ENCODE measurements at places on chromosomes 5 and 9.

GRCh38 chr5:178411083-178411482, 178.5 kb upstream of the PHYKPL start:
- DNase-seq, result no peak

- DNase-seq, result no peak
Measured at GRCh38 chr5:80143491-80143890, 108.3 kb downstream of the THBS4 start.

GRCh38 chr9:9612755-9613154, 1000.0 kb downstream of the PTPRD start:
- DNase-seq, result no peak

DNA sequence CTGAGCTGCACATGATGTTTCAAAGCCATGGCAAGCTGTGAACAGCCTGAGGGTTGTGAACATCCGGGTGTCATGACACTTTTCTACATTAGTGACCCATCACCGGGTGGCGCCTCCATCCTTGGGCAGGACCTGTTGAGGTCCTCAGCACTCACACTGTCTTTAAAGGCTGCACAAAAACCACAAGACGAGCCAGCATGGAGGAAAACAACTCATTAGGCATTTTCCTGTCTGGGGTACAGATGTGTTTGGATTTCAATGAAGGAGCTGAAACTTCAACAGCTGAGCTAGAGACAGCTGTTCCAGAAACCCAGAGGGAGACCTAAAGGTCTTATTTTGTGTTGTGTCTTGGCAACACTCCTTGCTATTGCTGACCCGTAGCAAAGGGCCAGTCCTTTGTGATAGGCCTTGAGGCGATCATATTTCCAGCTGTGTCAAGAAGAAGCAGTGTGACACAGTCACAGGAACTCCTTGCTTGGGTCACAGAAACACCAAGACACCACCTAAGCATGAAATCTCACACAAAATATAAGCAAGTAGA, 151.8 kb upstream of the VLDLR start:
- DNase-seq, result no peak

GRCh38 chr5:135869276-135869675, 26.4 kb downstream of the IL9 start:
- DNase-seq, result no peak

GRCh38 chr5:72159501-72159911, 52.2 kb downstream of the MAP1B start:
- DNase-seq, result no peak

DNA sequence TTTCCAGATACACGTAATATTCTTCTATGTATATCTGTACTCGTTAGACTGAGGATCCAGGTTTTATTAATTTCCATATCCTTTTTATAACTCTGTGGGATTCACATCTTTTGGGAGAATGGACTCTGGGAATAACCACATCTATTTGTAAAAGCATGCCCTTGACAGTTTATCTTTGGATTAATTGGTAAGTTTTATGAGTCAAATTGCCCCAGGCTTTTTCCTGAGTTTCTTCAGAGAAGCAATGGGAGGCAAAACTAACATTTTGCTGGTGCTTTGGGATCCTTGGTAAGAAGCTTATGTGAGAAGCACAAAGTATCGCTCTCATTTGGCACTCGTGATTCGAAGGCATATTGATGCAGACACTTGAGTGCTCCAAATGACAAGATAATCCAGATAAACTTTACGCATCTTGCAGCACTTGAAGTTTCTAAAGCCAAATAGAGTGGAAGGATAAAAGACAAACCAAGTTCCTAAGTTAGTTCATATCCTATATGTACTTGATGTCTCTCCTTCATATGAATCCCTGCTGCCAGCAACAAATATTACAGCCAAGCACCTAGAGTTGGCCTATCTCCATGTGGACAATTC, 324.7 kb downstream of the TLE4 start:
- DNase-seq, result no peak

DNA sequence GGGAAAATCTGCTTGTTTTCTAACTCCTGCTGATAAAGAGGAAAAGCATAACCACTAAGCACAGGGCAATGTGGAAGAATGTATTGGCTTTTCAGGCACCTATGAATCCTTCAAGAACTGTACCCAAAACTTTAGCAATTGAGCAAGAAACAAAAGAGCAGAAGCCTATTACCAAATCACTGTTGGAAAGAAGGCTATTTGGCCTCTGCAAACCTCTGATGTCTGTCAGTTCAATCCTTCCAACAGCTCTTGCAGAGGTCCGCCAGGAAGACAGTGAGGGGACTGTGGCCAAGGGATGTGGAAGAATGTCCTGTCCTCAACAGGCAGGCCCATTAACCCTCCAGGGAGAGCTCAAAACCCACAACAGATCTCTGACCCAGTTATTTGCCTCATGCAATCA, 328.6 kb downstream of the ENC1 start:
- no peak for DNase-seq

- DNase-seq, result no peak
Measured at GRCh38 chr5:173256800-173257199, 21.8 kb upstream of the NKX2-5 start.

GRCh38 chr5:92364986-92365550, 982.0 kb upstream of the ARRDC3 start:
- DNase-seq, result no peak

All from CD4-positive, alpha-beta T cell treated with Interleukin-6 at 100 ng/mL for 8 hours (primary cell).